IPS-NIHi11 (cell line): ENCODE measurements at places on chromosomes 16 and 17.

GRCh38 chr17:43905400-43905984 is 1.8 kb downstream of the MPP2 start:
- DNase-seq = no peak

- DNase-seq = peak; percentile 86
Observed at GRCh38 chr17:30921544-30922196, at the start of gene ADAP2. TSS of gene ADAP2 (plus strand) at chr17:30921945. CDS start at chr17:30922015, 70 bp downstream.

- peak; percentile 75 for DNase-seq
Observed at GRCh38 chr16:66275775-66276428, 90.6 kb upstream of the CDH5 start.

DNA sequence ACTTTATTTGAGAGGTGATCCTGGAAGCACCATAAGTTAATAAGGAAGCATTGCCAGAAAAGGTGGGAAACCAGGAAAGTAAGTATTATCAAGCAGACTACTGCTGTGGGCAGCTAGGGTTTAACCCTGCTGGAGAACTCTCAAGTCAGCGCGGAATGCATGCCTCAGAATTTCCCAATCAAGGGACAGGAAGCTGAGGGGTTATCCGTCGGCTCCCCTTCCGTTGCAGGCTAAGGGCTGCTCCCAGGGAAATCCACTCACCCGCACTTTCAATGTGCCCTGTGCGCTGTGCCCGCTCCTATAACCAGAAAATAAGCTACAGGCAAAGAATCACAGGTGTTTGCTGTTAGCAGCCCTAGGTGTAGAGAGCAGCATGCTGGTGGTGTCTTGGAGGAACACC is 138.5 kb upstream of the CACNG3 start:
- DNase-seq = no peak

- no peak for DNase-seq
Observed at GRCh38 chr16:77723108-77723514, 797 bp downstream of the NUDT7 start.

DNA sequence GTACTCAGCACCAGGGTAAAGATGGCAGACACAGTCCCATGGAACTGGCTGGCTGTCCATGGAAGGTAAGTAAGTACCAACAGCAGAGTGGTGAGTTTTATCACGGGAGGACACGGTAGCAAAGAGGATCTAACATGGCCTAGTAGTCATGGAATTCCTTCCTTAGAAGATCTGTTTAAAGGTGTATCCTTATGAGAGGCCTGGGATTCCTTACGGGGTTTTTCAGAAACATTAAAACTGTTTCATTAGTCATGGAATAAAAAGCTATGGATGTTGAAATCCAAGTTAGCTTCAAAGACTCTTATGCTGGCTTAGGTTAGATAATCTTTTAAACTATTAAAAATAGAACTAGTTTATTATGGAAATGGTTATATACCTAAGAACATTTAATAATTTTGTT is 7.4 kb downstream of the FTO start:
- DNase-seq = no peak

- DNase-seq = peak; percentile 3
Observed at GRCh38 chr17:27473748-27474609, 17.7 kb downstream of the KSR1 start.

GRCh38 chr17:43905985-43906852 is 1.1 kb downstream of the MPP2 start:
- DNase-seq = peak; percentile 83

GRCh38 chr17:29129731-29130130 is 50.5 kb downstream of the MYO18A start:
- DNase-seq = no peak
